Endothelial cell (in vitro differentiated cells): ENCODE measurements at places on chromosomes 1 and 21. TPM values are rescaled to one million over a fixed set of nuclear protein-coding genes. Genes with fewer than 3 reads are reported as not detected.

CACNA1S gene
- total RNA-seq, result 0.08 TPM

DNA sequence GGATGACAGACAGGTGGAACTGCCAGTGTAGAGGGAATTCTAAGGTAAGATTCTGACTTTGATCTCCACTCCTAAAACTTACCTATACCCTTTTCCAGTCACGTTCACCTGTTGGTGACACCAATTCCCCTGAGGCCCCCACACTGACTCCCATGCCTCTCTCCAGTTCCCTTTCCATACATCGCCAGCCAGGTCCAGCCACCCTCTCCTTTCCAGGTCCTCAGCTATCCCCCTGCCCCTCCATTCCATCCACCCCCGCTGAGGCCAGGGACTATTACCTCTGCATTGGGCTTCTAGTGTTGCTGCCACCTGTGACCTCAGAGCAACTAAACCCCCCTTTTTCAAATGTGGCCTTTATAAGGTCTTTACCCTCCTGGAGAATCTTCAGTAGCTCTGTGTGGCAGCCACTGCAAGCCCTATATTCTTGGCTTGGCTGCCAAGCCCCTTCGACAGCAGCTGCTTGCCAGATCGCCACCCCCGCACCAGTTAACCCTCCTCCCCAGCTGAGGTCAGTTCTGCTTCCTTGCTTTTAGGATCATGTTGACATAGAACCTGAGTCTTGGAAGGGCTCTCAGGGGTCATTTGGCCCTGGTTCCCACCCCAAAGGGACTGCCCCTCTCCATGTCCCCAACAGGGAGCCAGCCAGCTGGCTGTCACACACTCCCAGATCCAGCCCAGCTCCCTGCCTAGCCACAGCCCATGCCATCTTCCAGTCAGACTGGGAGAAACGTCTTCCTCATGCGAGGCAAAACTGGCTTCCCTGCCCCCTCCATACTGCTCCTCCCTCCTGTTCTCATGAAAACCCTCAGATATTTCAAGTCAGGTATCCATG is 14.7 kb downstream of the CSF1 start:
- DNase-seq, result no peak

DNA sequence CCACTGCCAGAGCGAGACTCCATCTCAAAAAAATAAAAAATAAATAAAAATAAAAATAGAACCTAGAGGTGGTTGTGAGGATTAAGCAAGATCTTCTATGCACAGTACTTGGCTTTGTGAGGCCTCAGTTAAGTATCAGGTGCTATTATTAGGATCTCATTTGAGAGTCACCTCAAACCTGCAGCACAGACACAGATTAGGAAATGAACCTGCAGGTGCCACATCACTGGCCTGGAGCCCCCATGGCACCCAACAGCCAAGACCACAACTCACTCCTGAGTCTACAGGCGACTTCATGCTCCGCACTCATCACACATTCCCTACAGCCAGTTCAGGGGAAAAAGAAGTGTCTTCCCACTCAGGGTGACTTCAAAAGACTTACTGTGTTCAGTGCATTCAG is 176.8 kb downstream of the SLC45A1 start:
- DNase-seq, result no peak

GRCh38 chr1:57157818-57158603 is 192.2 kb upstream of the C8B start:
- DNase-seq, result no peak

DNA sequence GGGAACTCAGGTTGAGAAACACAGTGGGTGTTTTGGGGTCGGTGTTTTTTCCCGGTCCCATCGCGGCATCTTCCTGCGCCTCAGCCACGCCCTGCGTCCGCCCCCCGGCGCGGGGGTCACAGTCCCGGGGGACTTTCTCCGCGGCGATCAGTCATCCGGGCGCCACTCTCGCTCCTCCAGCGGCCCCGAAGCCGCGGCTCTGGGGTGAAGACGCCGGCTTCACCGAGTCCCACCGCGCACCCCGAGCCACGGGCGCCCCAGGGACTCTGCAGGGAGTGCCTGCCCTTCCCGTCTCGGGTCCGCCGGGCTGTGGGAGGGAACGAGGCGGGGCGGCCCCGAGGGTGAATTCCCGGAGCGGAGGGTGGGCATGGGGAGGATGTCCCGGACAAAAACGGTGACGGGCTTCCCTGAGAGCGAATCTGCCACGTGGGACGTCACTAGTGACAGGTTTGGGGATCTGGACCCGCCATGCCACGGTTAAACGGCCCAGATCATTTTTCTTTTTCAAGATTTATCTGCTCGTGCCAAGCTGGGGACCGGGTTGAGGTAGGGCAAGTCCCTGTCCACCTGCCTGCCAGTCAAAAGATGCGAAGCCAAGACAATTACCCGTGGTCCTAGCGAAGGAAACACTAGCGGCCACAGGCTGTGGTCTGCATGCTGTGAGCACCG is 717 bp upstream of the BATF3 start:
- peak; percentile 22 for DNase-seq

DNA sequence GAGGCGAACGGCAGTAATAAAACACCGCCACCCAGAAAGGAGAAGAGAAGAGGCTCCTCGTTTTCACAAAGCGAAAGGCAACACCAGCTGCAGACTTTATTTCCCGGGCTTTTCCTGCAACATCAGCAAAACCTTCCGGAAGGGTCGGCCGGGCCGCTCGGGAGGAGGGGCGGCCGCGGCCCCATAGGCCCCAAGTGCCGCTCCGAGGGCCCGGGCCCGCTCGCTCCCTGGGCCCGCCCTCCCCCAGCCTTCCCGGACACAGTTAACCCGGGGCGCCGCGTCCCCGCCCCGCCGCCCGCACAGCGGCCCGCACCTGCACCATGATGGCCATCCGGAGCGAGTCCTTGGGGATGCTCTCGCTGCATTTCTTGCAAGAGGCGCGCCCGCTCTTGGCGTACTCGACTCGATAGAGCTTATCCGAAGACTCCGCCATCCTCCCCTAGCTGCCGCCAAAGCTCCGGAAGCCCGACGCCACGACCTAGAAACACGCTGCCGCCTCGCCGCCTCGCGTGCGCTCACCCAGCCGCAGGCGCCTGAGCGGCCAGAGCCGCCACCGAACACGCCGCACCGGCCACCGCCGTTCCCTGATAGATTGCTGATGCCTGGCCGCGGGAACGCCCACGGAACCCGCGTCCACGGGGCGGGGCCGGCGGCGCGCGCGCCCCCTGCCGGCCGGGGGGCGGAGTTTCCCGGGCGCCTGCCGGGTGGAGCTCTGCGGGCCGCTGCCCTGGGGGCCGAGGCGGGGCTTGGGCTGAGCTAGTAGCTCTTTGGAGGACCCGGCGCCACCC is at the start of gene PARP1:
TSS of gene PARP1 (minus strand) at position 597 of the 788 bp plus-strand sequence. CDS start at position 433, 164 bp downstream.
- peak; percentile 91 for DNase-seq
